Lung (tissue), 17 donors: ENCODE measurements at places on chromosomes 16 and 17.

DNA sequence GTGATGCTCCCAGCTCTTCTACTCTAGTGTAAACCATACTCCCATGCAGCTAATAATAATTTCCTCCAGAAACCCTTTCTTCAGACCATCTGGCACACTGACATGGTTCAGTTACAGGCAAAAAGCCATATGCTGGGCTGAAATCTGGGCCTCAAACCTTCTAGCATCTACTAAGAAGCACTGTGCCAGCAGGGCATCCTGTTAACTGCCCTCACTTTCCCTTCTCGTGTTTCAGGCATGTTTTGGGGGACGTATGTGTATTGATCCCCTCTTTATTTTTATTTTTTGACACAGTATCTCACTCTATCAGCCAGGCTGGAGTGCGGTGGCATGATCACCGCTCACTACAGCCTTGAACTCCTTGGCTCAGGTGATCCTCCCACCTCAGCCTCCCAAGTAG is 33.3 kb downstream of the STAT5A start:
- DNase-seq = no peak

- DNase-seq = no peak
Measured at GRCh38 chr17:59437791-59438281, 106.4 kb downstream of the YPEL2 start.

DNA sequence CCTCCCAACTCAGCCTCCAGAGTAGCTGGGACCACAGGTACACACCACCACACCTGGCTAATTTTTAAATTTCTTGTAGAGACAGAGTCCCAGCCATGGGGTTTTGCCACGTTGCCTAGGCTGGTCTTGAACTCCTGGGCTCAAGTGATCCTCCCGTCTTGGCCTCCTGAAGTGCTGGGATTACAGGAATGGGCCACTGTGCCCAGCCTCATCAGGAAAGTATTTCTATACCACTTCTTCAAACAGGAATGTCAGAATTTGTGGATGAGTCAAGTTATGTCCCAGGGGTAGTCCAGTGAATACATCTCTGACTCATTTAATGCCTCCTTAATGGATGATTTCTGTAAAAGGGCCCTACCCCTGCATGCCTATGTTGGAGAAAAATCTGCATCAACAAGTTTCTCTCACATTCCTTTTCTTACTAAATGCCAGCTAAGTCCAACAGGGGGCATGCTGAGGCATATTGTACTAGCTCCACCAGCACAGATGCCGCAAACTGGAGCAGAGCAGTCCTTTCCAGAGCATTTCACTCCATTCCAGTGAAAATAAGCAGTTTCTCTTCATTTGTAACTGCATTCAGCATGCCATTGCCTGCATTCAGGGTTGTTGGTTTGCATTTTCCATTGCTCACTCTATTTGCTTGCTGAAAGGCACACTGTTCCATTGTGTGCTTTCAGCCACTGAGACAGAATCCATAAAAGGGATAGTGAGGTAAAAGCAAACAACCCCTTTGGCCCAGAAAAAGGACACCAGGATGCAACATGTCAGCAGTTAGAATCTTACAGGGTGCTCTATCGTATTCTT is 5.3 kb upstream of the CAVIN1 start:
- peak; percentile 91 for DNase-seq

GRCh38 chr17:67253384-67253783 is 8.4 kb upstream of the HELZ start:
- no peak for DNase-seq

GRCh38 chr17:17531156-17531555 is 35.0 kb upstream of the RASD1 start:
- DNase-seq = no peak

DNA sequence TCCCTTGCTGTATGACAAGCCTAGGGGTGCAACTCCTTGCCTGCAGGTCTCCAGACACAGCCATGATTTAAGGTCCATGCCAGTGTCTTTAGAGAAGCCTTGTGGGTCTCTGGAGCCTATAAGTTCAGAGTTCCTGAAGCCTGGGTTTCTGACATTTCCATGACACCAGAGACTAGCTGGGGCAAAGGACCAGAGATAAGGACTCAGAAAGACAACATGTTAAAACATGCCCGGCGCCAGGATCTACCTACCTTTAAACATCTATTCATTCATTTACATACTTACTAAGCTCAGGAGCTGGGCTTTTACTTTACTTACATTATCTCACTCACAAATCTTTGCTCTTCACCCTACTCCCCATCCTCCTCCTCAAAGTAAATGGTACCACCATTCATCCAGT is 1.5 kb downstream of the MRPL27 start:
- DNase-seq = no peak

DNA sequence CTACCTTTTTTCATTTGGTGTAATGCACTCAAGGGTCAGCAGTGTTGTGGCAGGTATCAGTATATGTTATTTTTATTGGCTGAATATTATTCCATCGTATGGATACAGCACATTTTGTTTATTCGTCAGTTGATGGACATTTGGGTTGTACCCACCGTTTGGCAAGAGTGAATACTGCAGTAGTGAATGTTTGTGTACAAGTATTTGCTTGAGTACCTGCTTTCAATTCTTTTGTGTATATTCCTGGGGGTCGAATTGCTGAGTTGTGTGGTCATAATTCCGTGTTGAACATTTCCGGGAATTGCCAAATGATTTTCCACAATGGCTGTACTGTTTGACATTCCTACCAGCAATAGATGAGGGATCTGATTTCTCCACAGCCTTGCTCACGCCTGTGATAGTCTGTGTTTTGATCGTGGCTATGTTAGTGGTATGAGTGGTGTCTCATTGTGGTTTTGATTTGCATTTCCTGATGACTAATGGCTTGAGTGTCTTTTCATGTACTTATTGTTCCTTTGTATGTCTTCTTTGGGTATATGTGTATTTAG is 108.4 kb downstream of the OR1D5 start:
- DNase-seq = peak; percentile 42

GRCh38 chr17:77496831-77497577 is 356.2 kb downstream of the SEC14L1 start:
- DNase-seq = no peak
